Neural crest cell (in vitro differentiated cells): ENCODE measurements at places on chromosomes 12 and 14. TPM values are rescaled to one million over a fixed set of nuclear protein-coding genes. Genes with fewer than 3 reads are reported as not detected.

The C12orf60 gene
- 2.5 and 2.9 TPM in 2 replicates for total RNA-seq

The DHRS4L2 gene
- total RNA-seq = 15.1 and 17.1 TPM in 2 replicates

The KRT8 gene
- 8.3 and 10.3 TPM in 2 replicates for total RNA-seq

The NFE2 gene
- total RNA-seq = 0.32 TPM in 1 of 2 replicates, not detected in the other

The NR1H4 gene
- total RNA-seq = not detected in 2 replicates

DNA sequence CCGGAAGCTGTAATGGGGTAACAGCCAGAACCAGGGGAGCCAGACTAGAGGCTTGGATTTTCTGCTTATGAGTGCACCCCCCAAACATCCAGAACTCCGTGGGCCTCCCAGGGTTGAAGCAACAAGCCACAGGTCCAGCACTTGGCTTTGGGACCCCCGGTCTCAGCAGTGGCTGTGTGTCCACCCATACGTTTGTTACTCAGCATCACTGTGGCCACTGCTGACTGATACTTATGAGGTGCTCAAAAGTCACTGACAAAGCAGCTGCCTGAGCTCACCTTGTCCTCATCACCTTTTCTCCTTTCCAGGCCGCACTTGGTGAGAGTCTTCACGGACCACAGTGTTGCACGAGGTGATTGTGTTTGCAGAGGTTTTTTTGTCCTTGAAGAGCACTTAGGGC lies 145.6 kb upstream of the RFLNA start:
- no peak for DNase-seq
- peaks cover 37% of the 10 kb centered on the region for H3K4me1 ChIP-seq
- peaks cover 5% of the 10 kb centered on the region for H3K36me3 ChIP-seq
- H3K27me3 ChIP-seq = no peaks in the 10 kb centered on the region

DNA sequence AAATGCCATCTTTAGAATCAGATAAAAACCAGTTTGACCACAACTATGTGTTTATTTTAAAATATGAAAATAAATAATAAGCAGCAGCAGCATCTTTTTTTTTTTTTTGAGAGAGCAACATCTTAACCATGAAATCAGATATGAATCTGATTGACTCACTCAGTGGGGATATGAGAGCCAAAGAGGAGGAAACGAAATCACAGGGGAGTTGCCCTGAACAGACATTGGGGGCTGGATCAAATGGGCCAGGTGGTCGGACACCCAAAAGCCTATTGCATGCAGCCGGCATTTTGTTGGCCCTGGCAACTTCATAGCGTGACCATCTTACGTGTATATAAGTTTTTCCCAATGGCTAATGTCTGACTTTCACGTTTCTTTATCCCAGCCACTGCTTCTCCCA lies 321.1 kb downstream of the NPAS3 start:
- H3K36me3 ChIP-seq = peaks cover 18% of the 10 kb centered on the region
- no peak overlapping the region for H3K27ac ChIP-seq
- no peak for DNase-seq
- H3K27me3 ChIP-seq = no peaks in the 10 kb centered on the region
- H3K4me3 ChIP-seq = no peak overlapping the region

DNA sequence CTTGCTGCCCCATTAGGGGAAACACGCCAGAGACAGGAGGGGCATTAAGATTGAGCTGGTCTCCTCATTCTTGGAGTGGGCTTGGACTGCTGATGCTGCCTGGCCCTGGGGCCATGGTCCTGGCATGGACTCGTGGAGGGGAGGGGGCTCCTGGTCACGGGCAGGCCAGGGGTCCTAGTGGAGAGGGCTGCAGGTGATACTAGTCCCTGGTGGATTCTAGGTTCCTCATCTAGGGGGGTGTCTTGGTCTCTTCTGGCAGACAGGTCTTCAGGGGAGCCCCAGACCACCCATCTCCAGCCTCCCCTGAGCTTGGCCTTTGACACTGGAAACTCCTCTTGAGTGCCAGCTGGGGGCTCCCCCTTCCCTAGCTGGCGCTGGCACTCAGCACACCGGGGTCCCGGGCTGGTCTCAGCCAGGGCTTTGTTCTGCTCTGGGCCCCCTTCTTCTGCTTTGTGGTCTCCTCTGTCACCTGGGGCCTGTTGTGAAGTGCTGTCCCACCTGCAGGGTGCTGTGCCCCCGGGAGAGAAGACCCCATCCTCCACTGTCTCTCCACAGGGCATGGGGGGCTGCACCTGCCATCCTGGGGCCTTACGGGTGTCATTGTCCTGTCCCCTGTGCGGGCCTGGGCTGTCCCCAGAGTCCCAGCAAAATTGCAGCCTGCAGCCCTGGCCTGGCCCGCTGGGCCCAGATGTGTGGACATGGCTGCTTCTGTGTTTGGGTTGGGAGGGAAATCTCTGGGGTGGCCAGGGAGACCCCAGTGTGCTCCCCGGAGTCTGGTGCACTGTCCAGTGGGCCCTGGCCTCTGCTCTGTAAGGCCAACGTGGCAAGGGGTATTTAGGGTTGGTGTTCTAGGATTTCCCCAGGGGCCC lies 2.3 kb downstream of the KIF26A start:
- H3K27me3 ChIP-seq = peaks cover 26% of the 10 kb centered on the region
- H3K36me3 ChIP-seq = no peaks in the 10 kb centered on the region
- H3K27ac ChIP-seq = no peak overlapping the region
- peaks cover 11% of the 10 kb centered on the region for H3K4me1 ChIP-seq
- no peak for DNase-seq
- peak overlapping the region; percentile 85 for H3K4me3 ChIP-seq

DNA sequence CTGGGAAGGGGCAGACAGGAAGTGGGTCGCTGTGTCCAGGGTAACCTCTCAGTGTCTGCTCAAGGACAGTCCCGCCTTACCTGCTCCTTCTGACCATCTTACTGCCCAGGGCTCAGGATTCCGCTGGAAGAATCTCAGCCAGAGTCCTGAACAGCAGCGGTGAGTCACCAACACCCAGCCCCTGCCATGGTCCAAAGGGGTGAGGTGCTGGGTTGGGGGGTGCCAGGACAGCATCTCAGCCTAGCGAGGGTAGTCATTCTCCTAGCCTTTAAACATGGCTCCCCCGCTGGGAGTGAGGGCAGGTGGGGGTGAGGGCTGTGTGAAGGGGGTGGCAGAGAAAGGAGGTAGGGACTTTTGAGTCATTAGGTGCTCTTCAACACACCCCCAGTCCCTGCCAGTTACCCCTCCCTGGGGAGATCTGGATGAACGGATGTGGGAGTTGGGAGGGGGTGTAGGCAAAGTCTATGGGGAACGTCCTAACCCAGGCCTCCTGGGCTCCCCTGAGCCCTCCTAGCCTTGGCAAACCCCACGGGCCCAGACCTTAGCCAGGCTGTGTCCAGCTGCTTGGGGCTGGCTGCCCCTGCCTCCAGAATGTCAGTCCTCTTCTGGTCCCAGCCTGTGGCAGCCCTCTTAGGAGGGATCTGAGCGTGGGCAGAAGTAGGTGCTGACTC lies 2.5 kb downstream of the TAMALIN start:
- H3K4me3 ChIP-seq = peak overlapping the region; percentile 88
- H3K4me1 ChIP-seq = peaks cover 48% of the 10 kb centered on the region
- H3K27ac ChIP-seq = no peak overlapping the region
- peaks cover 44% of the 10 kb centered on the region for H3K27me3 ChIP-seq
- peaks cover 14% of the 10 kb centered on the region for H3K36me3 ChIP-seq

GRCh38 chr12:55698965-55699364 lies 8.7 kb downstream of the ITGA7 start:
- H3K27ac ChIP-seq = no peak overlapping the region
- H3K36me3 ChIP-seq = no peaks in the 10 kb centered on the region
- H3K4me1 ChIP-seq = peaks cover 4% of the 10 kb centered on the region
- DNase-seq = no peak
- H3K4me3 ChIP-seq = no peak overlapping the region

- peaks cover 26% of the 10 kb centered on the region for H3K4me1 ChIP-seq
- DNase-seq = no peak
- no peak overlapping the region for H3K4me3 ChIP-seq
- peaks cover 2% of the 10 kb centered on the region for H3K36me3 ChIP-seq
- no peak overlapping the region for H3K27ac ChIP-seq
Measured at GRCh38 chr12:106037524-106038298, 101.0 kb downstream of the NUAK1 start.

GRCh38 chr12:131681257-131681620 lies 29.7 kb upstream of the SFSWAP start:
- H3K4me1 ChIP-seq = peaks cover 28% of the 10 kb centered on the region
- H3K27ac ChIP-seq = peak overlapping the region; percentile 88
- H3K27me3 ChIP-seq = peaks cover 17% of the 10 kb centered on the region

DNA sequence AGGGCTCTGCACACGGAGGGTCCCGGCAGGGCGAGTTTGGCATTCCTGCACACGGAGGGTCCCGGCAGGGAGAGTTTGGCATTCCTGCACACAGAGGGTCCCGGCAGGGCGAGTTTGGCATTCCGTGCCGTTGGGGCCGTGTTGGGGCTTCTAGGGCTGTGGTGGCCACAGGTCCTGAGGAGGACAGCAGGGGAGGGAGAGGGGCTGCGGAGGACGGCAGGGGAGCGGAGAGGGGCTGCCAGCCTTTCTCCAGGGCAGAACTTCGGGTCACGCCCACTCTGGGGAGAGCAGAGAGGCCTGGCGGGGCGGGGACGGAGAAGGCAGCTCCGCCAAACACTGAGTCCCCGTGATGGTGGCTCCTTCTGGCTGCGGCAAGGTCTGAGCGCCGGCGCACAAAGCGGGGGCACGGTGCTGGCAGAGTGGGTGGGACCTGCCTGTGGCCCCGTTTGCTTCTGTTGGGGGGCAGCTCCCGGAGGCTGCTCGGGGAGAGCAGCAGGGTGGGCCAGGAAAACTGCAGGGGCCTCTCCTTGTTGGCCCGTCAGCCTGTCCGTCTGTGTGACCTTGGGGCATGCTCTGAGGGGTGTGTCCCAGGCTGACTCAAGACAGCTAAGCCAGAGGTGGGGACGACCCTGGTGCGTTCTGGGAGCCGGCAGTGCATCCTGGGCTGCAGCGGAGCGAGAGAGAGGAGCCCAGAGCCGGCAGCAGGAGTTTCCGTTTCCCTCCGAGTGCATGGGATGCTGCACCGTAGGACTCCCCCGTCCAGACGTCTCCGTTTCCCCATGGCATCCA lies 60.2 kb downstream of the LRCOL1 start:
- no peaks in the 10 kb centered on the region for H3K36me3 ChIP-seq
- H3K4me3 ChIP-seq = peak overlapping the region; percentile 64
- H3K27me3 ChIP-seq = peaks cover 11% of the 10 kb centered on the region
- H3K4me1 ChIP-seq = peaks cover 7% of the 10 kb centered on the region
- DNase-seq = peak; percentile 36

DNA sequence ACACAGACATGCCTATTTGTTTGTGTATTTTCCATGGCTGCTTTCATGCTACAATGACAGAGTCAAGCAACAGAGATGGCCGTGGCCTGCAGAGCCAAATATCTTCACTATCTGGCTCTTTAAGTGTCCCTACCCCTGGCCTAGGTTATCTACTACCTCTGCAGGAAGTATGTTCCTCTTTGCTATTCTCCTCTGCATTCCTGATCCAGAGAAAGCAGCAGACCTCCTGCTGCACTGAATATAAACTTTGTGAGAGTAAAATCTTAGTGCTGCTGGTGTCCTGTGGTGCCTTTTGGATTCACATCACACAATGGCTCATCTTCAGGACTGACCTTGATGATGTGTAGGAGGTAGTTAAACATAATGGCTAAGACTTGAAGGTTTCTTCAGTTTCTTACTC lies 233.4 kb downstream of the IPO8 start:
- H3K27ac ChIP-seq = no peak overlapping the region
- no peaks in the 10 kb centered on the region for H3K4me1 ChIP-seq
